ENCODE measurements at places on chromosomes 16 and 17. TPM values are rescaled to one million over a fixed set of nuclear protein-coding genes. Genes with fewer than 3 reads are reported as not detected.

GRCh38 chr16:49889725-49890397 is 33.9 kb upstream of the ZNF423 start:
- DNase-seq, result no peak

The CNGB1 gene
- total RNA-seq, result not detected

The KRT26 gene
- not detected for total RNA-seq

- DNase-seq, result no peak
These were observed 43.5 kb downstream of the MARF1 start for GRCh38 chr16:15599303-15600070.

DNA sequence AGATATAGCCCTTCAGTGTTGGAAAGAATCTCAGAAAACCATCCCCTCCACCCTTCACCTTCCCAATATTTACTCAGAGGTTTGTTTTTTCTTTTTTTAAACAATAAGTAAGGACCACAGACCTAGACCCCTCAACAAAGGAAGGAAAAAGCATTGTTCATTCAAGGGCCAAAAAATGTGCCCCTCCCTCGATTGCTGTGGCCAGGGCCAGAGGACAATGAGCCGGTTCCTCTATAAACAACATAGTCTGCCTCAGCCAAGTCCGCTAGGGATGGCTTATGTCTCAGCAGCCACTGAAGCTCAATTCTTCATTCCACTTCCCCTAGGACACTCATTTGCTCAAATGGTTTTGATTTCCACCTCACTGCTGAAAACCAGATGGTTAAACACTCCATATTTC is 24.0 kb downstream of the TRIM16 start:
- peak; percentile 46 for DNase-seq

DNA sequence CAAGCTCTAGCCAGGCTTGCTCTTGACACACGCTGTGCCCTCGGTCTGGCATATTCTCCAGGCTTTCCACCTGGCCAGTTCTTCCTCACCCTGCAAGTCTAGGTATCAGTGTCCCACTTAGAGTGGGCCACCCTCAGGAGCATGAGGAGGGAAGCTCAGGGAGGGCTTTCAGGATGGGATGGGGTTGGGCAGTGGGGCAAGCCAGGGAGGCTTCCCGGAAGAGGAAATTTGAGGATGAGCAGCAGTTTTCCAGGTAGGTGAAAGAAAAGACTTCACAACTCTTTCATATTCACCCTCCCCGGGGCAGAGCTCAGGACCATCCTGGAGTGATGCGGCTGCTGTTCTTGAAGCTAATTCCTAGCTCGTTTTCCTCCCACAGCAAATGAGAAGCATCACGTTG is 14.5 kb upstream of the LDHD start:
- no peak for DNase-seq

- DNase-seq, result no peak
These were observed 56.1 kb downstream of the TNRC6C start for GRCh38 chr17:78014646-78015045.

GRCh38 chr16:65833171-65833871 is 533.2 kb upstream of the CDH5 start:
- DNase-seq, result no peak

DNA sequence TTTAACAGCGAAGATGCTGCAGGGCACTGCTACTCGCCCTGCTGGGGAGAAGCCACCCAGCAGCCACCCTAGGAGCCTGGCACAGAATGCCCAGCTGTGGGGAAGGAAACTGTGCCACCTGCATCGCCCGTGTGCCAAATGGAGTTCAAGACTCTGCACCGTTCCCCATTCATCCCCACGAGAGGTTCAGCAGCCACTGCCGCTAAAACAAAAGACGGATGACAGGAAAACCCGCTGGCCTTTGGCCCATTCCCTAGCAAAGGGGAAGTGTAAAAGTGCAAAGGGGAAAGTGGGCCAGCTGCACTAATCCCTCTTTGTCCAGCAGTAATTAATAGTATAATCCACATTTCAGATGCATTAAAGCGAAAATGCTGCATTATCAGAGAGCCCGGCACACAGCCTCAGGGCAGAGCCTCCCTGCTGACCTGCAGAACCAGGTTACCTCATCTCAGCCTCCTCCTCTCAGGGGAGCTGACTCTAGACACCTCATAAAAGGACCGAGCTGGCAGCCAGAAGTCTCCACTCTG is 37.7 kb downstream of the ZFHX3 start:
- peak; percentile 27 for DNase-seq

GRCh38 chr16:70271696-70272095 is 17.6 kb downstream of the AARS1 start:
- DNase-seq, result no peak

DNA sequence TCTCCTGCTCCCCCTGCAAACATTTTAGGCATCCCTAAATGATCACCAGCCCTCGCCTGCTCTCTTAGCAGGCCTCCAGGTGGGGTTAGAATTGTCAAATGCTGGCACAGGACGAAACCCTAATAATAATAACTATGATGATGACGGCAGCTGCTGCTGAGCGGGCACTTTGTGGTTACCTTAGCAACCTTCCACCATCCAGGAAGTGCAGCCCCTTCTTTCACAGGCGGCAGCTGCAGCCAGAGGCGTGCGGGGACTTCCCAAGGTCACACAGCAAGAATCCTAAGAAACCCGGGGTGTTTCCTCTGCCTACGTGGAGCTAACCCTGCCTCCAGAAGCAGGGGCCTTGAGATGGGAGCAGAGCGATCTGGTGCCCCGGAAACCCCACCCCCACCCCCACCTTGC is 22.4 kb upstream of the EIF1 start:
- peak; percentile 65 for DNase-seq

The FBXO31 gene
- 18.5 TPM for total RNA-seq

- DNase-seq, result no peak
These were observed 44.7 kb upstream of the TEKT3 start for GRCh38 chr17:15386083-15386482.

- DNase-seq, result no peak
These were observed 7.8 kb upstream of the RNPS1 start for GRCh38 chr16:2275476-2276367.

GRCh38 chr17:44280392-44280937 is 12.5 kb upstream of the SLC4A1 start:
- peak; percentile 13 for DNase-seq

DNA sequence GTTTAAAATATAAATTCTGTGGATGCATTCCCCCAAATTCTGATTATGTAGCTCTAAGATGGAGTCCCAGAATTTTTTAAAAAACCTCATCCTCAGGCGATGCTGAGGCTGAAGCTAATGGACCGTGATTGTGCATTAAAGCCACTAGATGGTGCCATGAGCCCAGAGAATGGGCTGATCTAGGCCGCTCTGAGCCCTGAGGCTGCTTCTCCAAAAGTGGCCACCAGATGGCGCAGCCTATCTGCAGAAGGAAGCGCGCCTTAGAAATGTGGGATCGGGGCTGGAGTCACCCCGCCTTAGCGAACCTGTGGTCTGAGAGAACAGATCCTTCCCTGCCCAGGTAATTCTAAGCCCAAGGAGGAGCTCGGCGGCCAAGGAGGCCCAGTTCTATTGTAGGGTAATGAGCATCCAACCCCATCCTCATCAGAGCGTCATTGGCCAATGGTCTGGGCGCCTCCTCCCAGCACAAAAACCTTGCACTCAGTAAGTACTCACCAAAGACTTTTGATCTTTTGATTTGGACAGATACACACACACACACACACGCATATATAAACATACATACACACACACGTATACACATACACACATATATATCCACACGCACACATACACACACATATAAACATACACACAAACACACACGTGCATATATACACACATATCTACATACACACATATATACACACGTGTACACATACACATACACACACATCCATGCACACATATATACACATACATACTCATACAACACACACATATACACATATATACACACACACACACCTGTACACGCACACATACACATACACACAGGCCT is 13.7 kb upstream of the MMP2 start:
- peak; percentile 84 for DNase-seq

The TANC2 gene
- total RNA-seq, result 64.1 TPM

The SPATA33 gene
- 0.87 TPM for total RNA-seq

DNA sequence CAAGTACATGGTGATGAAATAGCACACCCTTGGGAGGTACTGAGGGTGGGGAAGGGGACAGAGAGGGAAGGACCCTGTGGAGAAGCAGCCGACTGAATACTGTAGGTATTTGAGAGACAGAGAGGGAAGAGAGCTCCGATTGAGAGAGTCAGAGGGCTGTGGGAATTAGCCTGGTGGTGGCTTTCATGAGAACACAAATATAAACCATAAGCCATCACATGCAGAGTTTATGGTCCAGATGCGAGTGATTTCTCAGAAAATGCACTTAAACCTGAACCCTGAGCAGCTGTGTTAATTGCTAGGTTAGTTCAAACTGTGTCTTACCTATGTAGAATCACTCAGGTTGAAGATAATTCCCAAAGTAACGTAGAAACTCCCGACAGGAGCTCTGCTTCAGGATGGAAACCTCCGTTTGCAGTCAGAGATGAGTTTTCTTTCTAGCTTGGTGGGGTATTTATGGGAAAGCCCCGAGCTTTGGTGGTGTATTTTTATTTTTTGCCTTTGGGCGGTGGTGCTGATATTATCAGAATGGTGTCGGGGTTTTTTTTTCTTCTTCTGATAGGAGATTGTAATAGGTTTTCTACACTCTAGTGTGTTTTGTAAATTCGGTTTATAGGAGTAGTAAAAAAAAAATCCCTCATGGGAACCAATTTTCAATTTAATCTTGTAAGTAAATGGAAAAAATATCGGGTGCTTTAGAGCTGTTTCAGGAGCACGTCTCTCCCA is 184.9 kb upstream of the CACNG5 start:
- DNase-seq, result no peak

GRCh38 chr17:8249621-8250500 is 772 bp downstream of the PFAS start:
- no peak for DNase-seq

DNA sequence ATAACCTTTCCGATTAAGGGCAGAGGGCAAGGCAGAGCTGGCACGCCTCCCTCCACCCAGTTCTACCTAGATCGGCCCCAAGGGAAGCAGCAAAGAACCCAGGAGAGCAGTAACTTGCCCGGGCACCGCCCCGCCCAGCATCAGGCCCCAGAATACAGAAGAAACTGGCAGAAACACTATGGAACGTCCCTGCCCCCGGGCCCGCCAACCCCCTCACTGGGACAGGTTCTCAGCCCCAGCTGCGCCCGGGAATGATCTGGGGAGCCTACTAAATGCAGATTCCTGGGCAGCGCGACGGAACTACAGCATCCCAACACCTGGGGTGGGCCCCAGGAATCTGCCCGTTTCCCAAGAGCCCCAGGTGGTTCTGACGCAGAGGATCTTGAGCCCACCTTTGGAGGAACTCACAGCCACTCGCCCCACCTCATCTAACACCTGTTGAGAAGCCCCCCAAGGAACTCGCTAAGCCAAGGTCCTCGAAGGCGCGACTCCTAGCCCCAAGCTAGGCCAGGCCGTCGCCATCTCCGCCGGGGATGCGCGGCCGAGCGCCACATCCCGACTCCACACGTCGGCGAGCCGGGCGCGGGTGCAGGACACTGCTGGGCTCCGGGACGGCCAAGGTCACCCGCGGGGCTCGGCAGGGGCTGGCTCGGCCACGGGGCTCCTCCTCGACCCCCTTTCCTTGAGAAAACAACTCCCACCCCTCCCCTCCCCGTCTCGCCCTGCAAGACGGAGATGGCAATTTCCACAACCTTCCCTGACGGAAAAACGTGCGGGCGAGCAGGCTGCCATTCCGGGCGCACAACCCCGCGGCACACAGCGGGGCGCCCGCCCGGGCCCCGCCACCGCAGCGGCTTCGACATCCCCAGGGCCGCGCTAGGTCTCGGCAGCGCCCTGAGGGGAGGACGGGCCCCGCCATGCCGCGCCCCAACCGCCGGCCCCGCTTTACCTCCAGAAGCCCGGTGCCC is 913 bp downstream of the CDIP1 start:
- DNase-seq, result peak; percentile 30

The C1QTNF8 gene
- total RNA-seq, result not detected

- DNase-seq, result no peak
These were observed 11.9 kb upstream of the CD300E start for GRCh38 chr17:74635418-74635817.

DNA sequence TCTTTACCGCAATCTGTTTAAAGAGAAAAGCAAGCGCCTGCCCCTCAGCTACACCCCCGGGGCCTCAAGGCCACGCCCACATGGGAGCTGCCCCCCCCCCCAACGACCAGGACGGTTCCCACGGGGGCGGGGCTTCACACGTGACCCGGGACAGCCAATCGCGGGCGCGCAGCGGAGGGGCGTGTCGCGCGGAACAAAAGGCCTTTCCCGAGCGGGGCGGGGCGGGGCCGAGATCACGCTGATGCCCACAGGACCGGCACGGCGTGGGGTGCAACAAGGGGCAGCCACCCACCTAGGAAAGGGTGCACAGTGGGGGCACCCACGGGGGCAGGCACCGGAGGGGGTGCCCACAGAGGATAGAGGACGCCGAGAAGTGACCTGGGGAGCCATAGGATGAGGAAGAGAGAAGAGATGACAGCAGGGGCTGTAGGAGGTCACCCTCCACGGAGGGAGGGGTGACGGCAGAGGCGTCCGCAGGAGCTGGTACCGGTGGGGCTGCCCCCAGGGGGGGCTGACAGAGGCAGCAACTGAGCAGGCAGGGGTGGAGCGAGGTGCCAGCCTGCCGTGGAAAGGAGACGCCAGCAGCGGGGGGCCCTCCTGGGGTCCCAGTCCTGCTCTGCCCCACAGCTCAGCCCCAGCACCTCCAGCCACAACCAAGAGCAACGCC is 6.2 kb downstream of the UNKL start:
- DNase-seq, result peak; percentile 96

The GNAO1 gene
- not detected for total RNA-seq

DNA sequence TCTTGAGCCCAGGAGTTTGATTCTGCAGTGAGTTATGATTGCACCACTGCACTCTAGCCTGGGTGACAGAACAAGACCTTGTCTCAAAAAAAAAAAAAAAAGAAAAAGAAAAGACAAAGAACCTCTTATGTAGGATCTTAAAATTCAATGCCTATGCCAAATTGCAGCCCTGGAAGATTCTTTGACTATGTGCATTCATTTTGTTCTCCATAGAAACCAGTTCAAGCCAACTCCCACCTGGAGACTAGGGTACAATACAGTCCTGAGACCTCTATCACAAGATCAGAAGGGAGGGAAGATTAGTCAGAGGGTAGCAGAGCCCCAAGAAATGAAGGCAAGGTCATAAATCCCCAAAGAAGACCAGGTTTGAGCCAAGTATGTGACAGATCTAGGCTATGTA is 90.6 kb upstream of the HAS3 start:
- no peak for DNase-seq
